ENCODE measurements at places on chromosomes 7 and 10.
A peak's percentile ranks its signal among the peaks of the same experiment; 100 is the strongest.

- DNase-seq = no peak
Observed at GRCh38 chr10:120789303-120790203, 61.6 kb upstream of the WDR11 start.

DNA sequence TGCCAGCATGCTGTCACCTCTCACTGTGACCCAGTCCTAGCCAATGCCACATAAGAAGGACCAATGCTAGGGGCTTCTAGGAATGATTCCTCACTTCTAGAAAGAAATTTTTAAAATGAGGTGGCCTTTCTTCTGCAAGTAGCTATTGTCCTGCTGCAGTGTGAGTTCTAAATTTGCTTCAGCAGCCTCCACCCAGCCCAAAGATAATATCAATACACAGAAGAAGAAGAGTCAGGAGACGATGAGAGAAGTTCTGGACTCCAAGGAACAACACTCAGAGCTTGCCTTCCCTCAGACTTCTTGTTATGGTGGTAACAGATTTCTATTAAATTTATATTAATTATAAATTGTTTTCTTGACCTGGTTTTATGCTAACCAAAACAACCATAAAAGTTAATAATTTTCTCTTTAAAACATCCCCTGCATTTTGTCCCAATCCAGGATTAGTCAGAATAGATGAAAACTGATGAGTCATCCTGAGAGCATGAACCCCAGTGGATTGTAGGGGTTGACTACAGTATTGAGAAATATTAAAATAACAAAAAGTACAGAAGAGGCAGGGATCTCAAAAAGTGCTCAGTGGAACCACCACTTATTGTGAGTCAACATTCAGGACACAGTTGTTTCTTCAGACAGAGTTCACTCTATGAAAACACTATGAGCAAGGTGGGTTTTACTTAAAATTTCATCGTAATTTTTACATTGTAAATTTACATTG, 29.6 kb upstream of the AKR1C2 start:
- DNase-seq = no peak

- DNase-seq = no peak
Observed at GRCh38 chr7:52547308-52547910, 488.0 kb upstream of the POM121L12 start.

- DNase-seq = no peak
Observed at GRCh38 chr7:155797262-155798250, 14.7 kb downstream of the SHH start.

- DNase-seq = no peak
Observed at GRCh38 chr7:142784716-142785115, 13.9 kb downstream of the PRSS2 start.

DNA sequence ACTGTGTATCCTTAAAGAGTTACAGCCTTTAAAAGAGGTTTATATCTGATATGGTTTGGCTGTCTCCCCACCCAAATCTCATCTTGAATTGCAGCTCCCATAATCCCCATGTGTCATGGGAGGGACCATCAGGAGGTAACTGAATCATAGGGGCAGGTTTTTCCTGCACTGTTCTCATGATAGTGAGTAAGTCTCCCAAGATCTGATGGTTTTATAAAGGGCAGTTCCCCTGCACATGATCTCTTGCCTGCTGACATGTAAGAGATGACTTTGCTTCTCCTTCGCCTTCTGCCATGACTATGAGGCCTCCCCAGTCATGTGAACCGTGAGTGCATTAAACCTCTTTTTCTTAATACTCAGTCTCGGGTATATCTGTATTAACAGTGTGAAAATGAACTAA, 9.7 kb downstream of the RTKN2 start:
- no peak for DNase-seq

DNA sequence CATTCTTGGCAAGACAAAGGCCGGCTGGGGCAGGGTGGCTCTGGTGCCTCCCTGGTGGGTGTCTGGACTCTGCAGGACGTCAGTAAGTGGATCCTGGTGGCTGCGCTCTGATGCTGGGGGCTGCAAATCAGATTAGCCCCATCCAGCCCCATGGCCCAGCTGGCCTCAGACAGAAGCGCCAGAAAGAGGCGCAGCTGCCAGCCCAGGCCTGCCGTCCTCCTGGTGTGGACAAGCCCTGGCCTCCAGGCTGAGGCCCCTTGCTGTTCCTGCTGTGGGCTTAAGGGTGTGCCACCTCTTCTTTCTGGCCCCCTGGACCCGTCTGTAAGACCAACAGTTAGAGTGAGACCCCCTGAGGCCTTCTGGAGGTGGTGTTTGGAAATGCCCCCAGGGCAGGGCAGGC, 5.9 kb upstream of the LFNG start:
- no peak for DNase-seq

DNA sequence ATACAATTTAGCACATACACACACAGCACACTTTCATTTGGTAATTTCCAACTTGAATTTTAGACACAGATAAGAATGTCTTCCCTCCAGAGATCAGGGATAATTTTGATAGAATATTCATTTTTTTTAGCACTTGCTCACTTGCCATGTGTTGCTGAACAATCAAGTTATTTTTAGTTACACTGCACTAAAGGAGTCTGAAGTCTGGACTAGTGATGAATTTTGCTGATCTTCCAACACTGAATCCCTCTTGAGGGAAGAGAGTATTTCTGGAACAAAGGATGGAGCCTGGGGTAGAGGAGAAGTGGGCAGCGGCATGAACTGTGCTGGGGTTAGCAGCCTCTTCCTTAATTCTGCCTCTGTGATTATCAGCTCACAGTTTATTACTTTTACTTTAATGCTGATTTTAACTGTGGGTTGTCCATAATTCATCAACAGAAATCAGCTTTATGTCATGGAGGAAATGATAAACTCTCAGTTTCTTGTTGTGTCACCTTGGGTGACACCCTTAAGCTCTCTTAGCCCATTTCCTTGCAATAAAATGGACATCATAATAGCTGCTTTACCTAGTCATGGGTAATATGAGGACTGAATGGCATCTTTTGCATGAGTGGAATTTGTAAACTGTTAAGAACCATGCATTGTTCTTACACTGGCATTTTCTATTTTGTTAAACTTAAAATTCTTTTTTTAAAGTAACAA, 32.1 kb downstream of the SGPL1 start:
- DNase-seq = no peak

GRCh38 chr7:71135663-71136062, 3.7 kb downstream of the GALNT17 start:
- DNase-seq = no peak

GRCh38 chr10:69659241-69660038, 29.4 kb downstream of the FAM241B start:
- no peak for DNase-seq

DNA sequence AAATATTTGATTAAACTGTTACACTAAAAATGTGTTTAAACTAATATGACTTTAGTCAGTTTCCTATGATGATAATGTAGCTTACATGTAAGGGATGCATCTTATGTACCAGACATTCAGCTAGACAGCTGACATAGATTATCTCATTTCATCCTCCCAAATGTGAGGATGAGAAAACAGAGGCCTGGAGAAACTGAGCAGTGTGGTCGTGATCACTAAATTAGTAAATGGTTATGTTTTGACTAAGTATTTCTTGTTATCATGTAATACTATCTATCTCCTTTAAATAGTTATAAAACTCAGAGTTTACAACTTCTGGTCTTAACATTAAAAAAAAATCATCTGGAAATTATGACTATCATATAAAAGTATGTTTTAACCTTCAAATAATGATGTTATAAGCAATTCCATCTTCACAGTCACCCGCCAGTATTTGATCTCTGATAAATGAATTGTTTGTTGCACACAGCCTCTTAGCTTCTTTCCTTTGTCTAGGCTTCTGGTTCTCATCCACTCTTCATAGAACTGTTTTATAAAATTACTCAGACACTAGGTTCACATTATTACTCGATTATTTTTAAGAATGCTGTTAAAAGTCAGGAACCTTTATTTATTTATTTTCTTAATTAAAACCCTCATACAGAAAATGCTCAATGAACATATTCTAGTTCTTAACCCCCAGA, 33.6 kb upstream of the HDAC9 start:
- peak; percentile 13 for DNase-seq

GRCh38 chr7:95004618-95005247, 97.3 kb downstream of the PPP1R9A start:
- no peak for DNase-seq

DNA sequence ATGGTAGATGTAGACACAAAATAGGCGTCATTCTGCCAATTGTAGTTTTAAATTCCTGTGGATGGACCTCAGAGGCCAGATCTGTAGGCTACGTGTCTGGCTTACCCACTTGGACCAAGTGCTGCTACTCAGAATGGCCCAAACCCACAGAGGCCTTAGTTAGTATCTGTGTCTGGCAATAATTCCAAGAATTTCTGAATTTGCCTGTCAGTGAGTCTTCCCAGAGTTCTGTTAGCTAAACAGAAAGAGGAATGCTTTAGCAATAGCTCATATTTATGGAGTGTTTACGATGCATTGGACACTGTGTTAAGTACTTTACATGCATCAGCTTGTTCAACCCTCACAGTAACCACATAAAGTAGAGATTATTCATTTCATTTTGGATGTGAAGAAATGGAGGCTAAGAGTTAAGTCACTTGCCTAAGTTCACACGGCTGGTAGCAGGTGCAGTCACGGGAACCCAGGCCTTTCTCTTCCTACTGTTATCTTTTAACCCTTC, 231.8 kb downstream of the PTEN start:
- no peak for DNase-seq

DNA sequence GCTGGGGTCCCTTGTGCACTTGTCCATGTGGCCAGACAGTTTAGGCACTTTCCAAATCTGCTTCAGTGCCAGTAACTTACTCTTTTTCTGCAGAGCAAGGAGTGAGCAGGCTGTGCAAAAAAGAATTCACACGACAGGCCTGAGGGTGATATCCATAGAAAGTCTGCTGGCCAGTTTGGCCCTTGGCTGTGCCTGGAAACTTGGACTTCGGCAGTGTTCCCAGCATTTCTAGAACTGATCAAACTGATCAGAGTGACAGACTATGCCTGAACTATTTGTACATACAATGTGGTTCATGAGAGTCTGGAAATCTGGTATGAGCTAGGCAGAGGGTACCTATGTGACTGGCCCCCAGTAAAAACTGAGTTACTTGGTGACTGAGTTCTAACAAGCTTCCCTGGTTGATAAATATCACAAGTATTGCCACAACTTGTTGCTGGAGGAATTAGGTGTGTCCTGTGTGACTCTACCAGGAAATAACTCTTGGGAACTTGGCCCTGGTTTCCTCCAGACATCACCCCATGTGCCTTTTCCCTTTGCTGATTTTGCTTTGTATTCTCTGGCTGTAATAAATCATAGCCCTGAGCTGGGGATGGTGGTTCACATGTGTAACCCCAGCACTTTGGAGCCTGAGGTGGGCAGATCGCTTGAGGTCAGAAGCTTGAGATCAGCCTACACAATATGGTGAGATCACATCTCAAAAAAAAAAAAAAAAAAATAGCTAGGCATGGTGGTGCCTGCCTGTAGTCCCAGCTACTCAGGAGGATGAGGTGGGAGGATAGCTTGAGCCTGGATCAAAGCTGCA, 3.3 kb upstream of the DENND10 start:
- no peak for DNase-seq

DNA sequence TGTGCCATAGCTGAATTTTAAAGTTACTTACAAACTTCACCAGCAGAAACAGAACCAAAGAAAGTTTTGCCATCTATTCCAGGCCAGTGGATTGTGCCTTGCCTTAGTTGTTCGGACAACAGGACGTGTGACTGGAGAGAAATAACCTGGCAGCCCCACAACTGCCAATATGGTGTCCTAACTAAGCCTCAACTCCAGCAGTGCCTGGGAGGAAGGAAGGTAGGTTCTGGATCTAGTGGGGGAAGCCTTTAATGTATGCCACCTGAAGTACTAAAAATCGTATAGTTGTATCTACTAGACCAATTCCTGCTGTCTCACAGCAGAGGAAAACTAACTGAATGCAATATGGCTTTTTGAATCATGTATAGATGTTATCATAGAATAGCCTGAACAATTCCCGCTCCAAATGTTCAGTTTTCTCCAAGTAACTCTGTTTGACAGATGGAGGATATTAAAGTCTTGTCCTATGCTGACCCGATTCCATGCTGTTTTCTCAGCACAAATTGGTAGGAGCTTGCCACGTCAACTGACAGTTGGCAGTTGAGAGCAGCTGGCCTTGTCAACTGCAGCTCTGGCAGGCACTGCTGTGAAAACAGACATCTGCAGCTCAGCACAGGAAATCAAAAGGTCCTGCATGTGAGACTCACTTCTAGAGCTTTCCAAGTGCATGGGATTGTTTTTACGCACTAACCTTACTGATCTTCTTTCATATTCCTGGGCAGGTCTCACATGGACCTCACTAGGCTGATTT, 84.5 kb upstream of the WNT16 start:
- DNase-seq = no peak

- no peak for DNase-seq
Observed at GRCh38 chr7:135177028-135177696, 6.7 kb upstream of the CYREN start.

DNA sequence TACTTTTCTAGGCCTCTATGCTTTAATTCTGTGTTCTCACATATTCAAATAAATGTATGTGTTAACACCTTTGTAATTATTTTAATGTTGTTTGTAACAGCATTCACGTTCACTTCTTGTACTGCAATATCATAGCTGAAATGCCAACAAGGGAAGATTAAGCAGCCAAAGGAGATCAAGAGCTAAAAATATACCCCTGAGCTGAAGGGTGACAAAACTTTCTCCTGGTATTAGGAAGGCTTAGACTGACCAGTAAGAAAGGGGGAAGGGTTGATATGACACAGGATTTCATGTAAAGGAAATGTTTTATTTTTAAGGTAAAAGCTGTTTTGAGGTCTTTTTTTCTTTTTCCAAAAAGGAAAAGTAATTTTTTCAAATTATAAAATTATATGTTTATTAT, 40.4 kb upstream of the VDAC2 start:
- no peak for DNase-seq

DNA sequence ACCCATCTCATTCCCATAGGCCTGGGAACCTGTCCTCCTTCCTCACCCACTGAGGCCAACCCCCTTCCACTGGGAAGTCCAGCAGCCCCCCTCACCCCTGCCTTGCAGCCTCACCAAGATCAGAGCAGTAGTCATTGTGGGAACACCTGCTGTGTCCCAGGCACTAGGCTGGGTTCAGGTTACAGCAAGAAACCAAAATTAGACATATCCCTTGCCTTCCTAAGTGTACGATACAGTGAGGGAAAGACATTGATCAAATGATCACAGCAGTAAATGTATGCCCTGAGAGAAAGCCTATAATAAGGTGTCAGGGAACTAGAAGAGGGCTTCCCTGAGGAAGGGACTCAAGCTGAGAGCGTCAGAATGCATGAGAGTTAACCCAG, 17.0 kb upstream of the C10orf105 start:
- no peak for DNase-seq

DNA sequence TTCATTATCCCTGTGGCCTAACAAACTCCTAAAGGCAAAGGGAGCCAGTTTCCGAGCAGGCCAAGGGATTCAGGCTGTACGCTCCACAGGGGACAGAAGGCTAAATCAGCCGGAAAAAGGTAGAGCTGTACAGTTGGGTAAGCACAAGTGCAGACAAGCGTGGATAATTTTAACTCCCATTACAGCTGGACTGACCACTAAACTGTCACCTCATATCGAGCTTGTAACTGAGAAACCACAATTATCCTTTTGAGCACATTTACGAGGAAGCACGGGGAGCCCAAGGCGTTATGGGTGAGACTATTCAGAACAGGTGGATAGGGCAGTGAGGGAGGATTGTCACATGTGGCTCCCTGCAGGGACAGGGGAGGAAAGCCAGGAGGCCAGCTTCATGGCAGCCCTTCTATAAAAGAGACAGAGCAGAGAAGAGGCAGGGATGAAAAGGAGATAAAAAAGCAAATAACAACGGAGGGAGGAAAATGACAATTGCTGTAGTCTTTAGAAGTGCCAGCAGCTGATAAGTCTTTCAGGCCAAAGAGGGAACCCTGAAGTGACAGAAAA, 288.0 kb downstream of the FGFR2 start:
- no peak for DNase-seq

All from GM13976 (cell line).